Mucosa of gallbladder (tissue), 1 donor: ENCODE measurements at places on chromosomes 4 and X.

DNA sequence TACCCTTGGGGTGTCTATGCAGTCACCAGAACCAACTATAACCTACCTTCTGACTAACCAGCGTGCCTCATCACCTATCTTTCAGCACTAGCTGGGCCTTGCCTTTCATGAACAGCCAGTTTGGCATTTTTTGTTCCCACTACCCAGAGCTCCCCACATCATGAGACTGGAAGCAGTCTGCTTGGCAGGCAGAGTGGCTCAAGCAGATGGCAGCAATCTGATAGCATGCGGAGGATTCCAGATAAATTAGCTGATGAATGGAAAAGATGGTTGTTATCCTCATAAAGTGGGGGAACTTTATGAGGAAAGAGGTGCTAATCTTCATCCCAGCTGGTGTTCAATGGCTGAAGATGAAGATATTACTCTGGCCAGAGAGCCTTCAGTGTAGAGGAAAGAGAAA, 243.2 kb upstream of the EDA2R start:
- no peak for DNase-seq

GRCh38 chr4:155571184-155571944, 95.3 kb upstream of the GUCY1A1 start:
- DNase-seq, result no peak

GRCh38 chr4:16824278-16824806, 74.1 kb downstream of the LDB2 start:
- no peak for DNase-seq

DNA sequence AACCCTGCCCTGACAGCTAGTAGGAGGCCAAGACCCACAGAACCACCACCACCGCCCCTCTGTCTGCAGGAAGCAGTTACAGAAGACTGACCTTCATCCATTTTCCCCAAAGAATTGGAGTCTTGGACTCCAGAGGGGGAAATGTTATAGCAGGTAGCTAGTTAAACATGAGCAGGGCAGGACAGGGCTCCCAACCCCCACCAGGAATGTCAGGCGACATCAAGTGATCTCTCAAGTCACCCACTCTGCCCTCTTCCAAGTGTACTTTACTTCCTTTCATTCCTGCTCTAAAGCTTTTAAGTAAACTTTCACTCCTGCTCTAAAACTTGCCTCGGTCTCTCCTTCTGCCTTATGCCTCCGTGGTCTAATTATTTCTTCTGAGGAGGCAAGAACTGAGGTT, 17.1 kb upstream of the AADAT start:
- DNase-seq, result no peak
